ENCODE measurements at places on chromosomes 3 and 15. TPM values are rescaled to one million over a fixed set of nuclear protein-coding genes. Genes with fewer than 3 reads are reported as not detected.
A peak's percentile ranks its signal among the peaks of the same experiment; 100 is the strongest.

GRCh38 chr3:144054766-144055165 lies 83.1 kb downstream of the DIPK2A start:
- H3K4me3 ChIP-seq, result no peak overlapping the region
- no peaks in the 10 kb centered on the region for H3K36me3 ChIP-seq
- H3K27me3 ChIP-seq, result no peaks in the 10 kb centered on the region

DNA sequence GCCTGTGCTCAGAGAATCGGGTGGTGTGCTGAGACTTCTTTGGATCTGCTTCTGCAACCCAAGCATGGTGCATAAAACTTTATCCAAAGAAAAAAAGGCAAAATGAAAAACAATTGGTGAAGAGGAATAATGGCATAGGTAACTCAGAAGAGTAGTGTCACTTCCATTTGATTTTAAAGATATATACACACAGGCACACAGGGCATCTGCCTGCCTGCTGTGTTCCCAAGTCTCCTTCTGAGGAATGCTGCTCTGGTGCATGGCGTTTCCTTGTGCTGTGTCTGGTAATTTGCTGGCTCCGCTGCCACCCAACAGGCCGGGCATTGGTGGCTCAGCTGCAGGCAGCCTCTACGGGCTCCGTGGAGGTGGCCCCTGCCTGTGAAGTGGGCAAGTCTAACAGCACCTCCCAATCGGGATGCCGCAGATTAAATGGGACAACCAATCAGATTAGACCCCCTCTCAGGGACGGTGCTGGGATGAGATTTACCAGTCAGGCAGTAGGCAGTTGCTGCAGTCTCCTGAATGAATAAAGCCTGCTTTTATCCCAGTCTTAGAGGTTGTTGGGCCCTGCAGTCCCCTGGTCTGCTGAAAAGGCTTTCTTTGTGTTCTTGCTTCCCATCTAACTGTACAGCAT lies 253.7 kb upstream of the RASGRP1 start:
- no peaks in the 10 kb centered on the region for H3K4me1 ChIP-seq
- no peak overlapping the region for H3K4me3 ChIP-seq
- no peak overlapping the region for H3K27ac ChIP-seq

GRCh38 chr3:108131475-108132134 lies 40.8 kb upstream of the CD47 start:
- H3K27ac ChIP-seq, result no peak overlapping the region
- no peak overlapping the region for H3K4me3 ChIP-seq
- no peaks in the 10 kb centered on the region for H3K36me3 ChIP-seq
- no peaks in the 10 kb centered on the region for H3K27me3 ChIP-seq
- no peak for DNase-seq
- no peaks in the 10 kb centered on the region for H3K4me1 ChIP-seq

- H3K4me3 ChIP-seq, result no peak overlapping the region
- no peak overlapping the region for H3K27ac ChIP-seq
- no peaks in the 10 kb centered on the region for H3K4me1 ChIP-seq
- no peak for DNase-seq
- H3K36me3 ChIP-seq, result no peaks in the 10 kb centered on the region
- no peaks in the 10 kb centered on the region for H3K27me3 ChIP-seq
Observed at GRCh38 chr3:119588112-119588511, 8.8 kb downstream of the ADPRH start.

GRCh38 chr3:114402838-114403237 lies 109.0 kb downstream of the TIGIT start:
- H3K27me3 ChIP-seq, result no peaks in the 10 kb centered on the region
- no peak for DNase-seq
- H3K4me3 ChIP-seq, result no peak overlapping the region
- peaks cover 7% of the 10 kb centered on the region for H3K4me1 ChIP-seq

- H3K27ac ChIP-seq, result no peak overlapping the region
- H3K27me3 ChIP-seq, result no peaks in the 10 kb centered on the region
- no peak overlapping the region for H3K4me3 ChIP-seq
- DNase-seq, result peak; percentile 36
Observed at GRCh38 chr3:43855674-43856299, 165.0 kb downstream of the ABHD5 start.

- H3K4me1 ChIP-seq, result no peaks in the 10 kb centered on the region
- H3K36me3 ChIP-seq, result no peaks in the 10 kb centered on the region
Observed at GRCh38 chr3:10173926-10174435, 9.3 kb downstream of the IRAK2 start.

DNA sequence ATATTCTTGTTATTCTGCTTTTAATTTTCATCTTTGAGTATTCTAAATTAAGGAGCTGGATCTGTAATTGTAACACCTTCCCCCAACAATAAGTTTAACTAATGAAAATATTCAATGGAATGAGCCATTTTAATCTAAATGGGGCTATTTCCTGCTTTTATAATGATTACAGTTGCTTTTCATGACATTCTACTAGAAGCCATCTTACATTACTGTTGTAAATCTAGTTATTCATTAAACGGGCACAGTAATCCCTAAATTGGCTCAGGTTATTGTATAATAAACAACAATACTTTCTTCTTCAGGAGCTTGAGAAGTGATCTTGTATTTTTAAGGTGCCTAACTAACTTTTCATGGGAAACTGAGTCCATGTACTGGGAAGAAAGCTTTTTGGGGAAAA lies 8.5 kb downstream of the FLNB start:
- no peak for DNase-seq
- H3K27ac ChIP-seq, result no peak overlapping the region
- no peak overlapping the region for H3K4me3 ChIP-seq

DNA sequence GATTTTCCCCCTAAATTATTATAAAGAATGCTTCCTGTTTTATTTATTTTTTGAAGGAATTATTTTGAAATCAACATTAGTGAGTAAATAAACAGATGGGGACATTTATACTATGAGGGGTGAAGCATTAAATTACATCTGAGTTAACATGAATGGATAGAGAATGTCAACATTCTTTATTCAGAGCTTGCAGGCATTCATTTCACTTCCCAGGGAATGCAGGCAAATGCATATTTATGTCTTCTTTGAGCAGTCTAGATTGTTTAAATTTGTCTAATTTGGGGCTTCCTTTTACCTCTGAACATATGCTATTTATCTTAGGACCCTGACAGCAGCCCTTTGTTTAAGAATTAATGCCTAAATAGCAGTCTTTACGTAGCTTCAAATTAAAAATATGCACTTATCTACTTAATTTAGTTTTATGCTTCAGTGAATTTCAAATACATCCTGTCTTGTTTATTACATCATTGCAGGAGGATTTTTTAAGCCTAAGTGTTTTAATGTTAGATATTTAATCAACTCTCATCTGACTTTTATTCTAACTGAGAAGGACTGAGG lies 630.5 kb upstream of the LMCD1 start:
- no peak overlapping the region for H3K4me3 ChIP-seq
- no peak for DNase-seq
- H3K27me3 ChIP-seq, result no peaks in the 10 kb centered on the region
- no peaks in the 10 kb centered on the region for H3K4me1 ChIP-seq

DNA sequence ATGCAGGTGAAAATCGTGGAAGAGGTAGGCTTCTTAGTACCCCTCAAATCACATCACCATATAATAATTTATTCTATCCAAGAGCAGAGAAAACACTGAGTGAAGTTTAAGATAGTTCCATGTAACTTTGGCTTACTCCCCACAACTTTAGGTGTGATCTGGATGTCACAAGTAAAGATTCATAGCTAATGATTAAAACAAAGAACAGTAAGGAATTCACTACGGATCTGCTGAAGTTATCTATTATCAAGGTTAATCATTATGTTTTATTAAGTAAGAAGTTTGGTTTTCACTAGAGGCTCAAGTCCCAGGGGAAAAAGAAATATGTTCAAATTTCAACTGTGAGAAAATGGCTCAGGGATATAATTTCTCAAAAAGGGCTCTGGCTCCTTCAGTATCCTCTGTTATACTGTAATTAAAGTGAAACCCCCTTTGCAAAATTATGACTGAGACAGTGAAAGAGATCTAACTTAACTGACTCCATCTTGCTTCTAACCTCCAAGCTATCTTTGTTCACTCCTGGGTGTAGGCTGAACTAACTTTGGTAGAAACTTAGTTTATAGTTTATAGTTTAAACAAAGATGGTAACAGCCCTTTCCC lies 17.1 kb downstream of the CD80 start:
- no peaks in the 10 kb centered on the region for H3K27me3 ChIP-seq
- H3K4me1 ChIP-seq, result no peaks in the 10 kb centered on the region
- H3K27ac ChIP-seq, result no peak overlapping the region

The ATP10A gene
- polyA plus RNA-seq, result 0.38 TPM

The SAMD7 gene
- polyA plus RNA-seq, result not detected

The ITIH1 gene
- 1.1 TPM for polyA plus RNA-seq

The VPS39 gene
- polyA plus RNA-seq, result 52.6 TPM
